ENCODE measurements at places on chromosomes 6 and 20. TPM values are rescaled to one million over a fixed set of nuclear protein-coding genes. Genes with fewer than 3 reads are reported as not detected.

The BAK1 gene
- total RNA-seq, result 37.1 TPM

The SCUBE3 gene
- 0.05 TPM for total RNA-seq

The GGT7 gene
- 7.5 TPM for total RNA-seq

The LRFN2 gene
- not detected for total RNA-seq

The CRISP3 gene
- total RNA-seq, result not detected

The MTHFD1L gene
- total RNA-seq, result 39.9 TPM

The BCLAF1 gene
- 73.2 TPM for total RNA-seq

The APMAP gene
- total RNA-seq, result 166 TPM

The PRICKLE4 gene
- 0.61 TPM for total RNA-seq

The UBE3D gene
- total RNA-seq, result 4.5 TPM

The TSBP1 gene
- not detected for total RNA-seq

The SLC12A5 gene
- 14.8 TPM for total RNA-seq

The RNASET2 gene
- total RNA-seq, result 16.1 TPM

The FRK gene
- total RNA-seq, result 1.5 TPM

The MRPS18B gene
- total RNA-seq, result 111 TPM

The DYNLT2 gene
- 0.65 TPM for total RNA-seq

The LIN28B gene
- 1.8 TPM for total RNA-seq

The C6orf52 gene
- 2.3 TPM for total RNA-seq

The MUC21 gene
- not detected for total RNA-seq

The NMBR gene
- not detected for total RNA-seq

All from A549 treated with RU486 at 1 μM for 4 hours (cell line).